ENCODE measurements at places on chromosomes 2 and 18.

GRCh38 chr2:226643030-226643945, 156.3 kb downstream of the IRS1 start:
- no peak for DNase-seq

- peak; percentile 58 for DNase-seq
Observed at GRCh38 chr18:23237524-23238151, 102.4 kb downstream of the CABLES1 start.

GRCh38 chr2:240618776-240619175, 6.5 kb upstream of the GPR35 start:
- DNase-seq: no peak

DNA sequence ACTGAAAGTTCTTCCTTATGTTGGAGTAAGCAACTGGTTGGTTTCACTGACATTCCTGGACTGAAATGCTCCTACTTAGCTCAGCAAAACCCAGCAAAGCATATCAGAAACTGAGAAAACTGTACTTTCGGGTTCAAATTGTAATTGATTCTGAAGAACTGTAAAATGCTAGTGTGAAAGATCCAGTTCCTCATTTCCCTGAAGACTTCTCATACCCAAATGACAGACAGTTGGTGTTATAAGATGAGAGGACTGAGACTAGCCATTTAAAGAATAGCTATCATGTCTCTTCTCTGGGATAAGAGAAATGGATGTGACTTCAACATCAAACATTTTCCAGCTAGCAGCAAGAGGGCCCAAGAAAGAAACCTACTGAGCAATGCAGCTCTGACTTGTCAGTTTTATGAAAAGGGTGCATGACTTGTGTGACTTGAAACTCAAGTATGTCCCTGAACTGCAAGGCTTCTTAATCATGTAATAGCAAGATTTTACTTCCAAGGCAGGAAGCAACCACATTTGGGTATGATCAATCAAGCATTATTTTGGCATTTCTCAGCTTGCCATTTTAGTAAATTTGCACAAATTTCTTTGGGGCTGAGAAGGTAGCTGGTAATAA, 420.3 kb upstream of the MMADHC start:
- DNase-seq: peak; percentile 20

GRCh38 chr2:65045651-65046050, 10.6 kb upstream of the CEP68 start:
- DNase-seq: no peak

DNA sequence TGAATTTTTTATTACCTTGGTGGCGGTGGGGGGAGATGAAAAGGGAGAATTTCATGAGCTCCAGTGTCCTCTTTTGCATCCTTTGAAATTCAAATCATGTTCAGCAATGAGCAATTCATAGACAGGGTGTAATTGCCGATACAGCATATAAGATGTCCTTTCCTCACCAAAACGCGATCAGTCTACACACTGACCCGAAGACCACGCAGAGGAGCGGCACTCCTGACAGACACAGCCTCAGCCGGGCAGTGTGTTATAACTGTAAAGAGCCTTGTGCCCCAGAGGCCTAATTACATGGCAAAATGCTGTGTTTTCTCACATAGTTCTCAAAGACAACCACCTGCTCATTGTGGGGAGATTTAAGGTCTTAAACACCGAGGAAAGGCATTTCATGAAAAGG, 38.4 kb upstream of the APCDD1 start:
- DNase-seq: no peak

DNA sequence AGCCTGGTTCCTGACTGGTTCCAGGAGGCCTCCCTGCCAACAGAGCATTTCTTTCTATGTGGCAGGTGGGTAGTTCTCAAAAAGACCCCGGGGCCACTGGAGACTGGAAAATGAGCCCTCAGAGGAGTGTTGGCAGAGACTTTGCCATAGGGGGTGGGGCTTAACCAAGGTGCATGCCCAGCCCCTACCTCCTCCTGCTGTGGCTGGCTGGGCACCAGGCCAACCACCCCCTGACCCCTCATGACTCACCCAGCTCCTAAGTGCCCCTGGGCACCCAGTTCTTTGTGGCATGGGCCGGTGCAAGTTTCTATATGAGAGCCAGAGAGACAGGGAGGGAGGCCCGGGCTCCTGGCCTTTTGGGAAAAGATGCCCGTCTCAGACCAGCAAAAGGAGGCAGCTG, 98.2 kb upstream of the SMAD2 start:
- no peak for DNase-seq

GRCh38 chr18:45203677-45204076, 411.6 kb upstream of the SLC14A2 start:
- DNase-seq: no peak

GRCh38 chr2:176592216-176592615, 323.0 kb downstream of the MTX2 start:
- no peak for DNase-seq

- DNase-seq: peak; percentile 39
Observed at GRCh38 chr2:65198737-65199136, 28.9 kb upstream of the ACTR2 start.

DNA sequence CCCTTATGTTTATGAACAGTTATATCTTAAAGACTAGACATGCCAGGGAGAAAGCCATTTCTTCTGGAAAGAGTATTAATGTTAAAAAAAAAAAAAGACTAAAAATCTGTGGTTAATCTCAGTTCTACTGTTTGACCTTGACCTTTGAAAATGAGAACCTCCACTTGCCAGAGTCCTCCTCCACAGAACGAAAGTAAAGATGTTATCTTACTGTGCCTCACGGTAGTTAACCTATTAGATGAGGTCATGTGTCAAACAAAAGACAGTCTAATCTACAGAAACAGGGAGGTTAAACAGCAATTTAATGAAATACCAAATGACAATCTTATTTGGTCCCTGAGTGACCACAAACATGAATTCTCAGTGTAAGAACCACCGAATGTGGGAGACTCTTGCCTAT, 51.2 kb downstream of the SLC14A2 start:
- no peak for DNase-seq

DNA sequence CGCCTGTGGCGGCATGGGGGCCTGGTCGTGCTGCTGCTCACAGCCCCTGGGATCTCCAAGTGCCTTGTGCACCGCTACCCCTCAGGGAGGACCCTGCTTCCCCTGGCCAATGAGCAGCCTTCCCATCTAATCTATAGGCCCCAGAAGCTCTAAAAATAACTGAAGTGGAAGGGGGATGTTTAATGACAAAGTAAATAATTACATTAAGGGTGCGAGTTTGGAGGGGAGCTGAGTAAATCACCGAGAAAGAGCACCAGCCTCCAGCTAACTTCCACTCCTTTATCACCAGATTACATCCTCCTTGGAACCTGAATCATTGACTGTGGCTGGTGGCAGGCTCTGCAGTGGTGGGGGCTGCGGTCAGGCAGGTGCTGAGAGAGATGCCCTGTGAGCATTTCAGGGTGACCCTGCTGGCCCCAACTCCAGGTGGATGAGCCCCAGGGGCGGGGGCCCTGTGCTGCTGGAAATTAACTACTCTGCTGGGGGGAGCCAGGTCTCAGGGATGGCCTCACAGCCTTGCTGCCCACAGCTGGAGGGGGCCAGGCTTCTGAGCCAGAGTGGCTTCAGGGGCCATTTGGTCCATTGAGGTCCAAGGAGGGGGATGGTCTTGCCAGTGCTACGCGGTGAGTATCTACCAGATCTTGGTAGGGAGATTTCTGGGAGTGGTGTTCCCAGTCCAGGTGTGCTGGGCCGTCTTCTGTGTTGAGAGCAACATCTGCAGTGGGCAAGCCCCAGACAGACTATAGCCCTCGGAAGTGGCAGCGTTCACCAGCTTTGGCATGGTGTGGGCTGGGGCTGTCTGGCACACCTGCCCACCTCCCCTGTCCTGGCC, 74.2 kb downstream of the GLI2 start:
- DNase-seq: no peak

- DNase-seq: no peak
Observed at GRCh38 chr18:36247036-36247435, 50.5 kb upstream of the FHOD3 start.

DNA sequence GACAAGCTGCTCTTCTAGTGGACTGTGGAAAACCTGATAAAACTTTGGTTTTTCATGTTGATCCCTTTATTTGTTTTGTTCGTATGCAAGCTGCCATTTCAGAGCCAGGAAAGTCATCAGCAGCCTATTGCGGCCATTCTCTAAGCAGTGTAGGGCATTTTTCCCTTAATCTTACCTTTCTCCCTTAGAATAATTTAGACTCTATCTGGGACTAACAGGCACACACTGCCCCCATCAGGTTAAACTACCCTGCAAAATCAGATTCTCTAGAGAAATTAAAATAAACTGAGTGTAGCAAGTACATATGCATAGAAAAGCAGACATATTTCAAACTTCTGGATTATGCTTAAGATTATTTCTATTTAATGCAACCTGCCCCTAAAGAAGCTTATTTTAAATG, 347.5 kb downstream of the METTL4 start:
- DNase-seq: peak; percentile 11

DNA sequence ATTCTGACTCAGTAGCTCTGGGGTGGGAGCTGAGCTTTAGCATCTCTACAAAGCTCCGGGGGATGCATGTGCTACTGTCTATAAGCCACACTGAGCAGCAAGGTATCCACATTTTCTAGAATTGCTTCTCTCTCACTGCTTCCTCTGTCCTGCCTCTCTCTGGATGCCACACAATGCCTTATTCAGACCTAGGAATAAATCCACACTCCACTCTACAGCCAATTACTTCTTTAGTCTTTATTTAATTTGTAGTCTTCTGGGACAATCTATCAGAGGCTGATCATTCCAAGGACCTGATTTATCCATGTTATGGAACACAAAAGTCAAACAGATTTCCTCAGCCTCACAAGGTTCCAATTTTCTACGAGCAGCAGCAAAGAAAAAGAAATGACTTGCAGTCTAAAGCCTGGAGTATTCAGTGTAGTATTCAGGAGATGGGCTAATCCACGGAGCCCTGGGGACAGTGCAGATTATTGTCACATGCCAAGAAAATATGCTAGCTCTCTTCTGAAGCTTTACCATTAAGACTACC, 4.4 kb downstream of the BCL2 start:
- DNase-seq: no peak

- no peak for DNase-seq
Observed at GRCh38 chr2:12277241-12278034, 439.3 kb upstream of the TRIB2 start.

DNA sequence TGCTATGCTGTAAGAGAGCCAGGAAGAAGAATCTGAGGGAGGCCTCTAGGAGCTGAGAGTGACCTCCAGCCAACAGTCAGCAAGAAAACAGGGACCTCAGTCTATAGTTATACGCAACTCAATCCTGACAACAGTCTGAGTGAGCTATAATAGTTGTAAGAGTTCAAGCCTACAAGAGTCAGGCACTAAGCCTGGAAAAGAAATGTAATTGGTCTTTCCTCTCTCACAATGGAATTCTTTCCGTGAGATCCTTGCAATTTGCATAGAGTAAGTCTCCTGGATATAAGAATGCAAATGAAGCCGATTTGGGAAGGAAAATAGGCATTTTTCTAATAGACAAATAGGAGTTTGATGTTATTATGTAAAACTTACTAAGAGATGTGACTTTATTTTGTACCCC, 1332.6 kb upstream of the CELF4 start:
- no peak for DNase-seq

GRCh38 chr2:207437136-207437523, 92.6 kb upstream of the CREB1 start:
- DNase-seq: no peak

DNA sequence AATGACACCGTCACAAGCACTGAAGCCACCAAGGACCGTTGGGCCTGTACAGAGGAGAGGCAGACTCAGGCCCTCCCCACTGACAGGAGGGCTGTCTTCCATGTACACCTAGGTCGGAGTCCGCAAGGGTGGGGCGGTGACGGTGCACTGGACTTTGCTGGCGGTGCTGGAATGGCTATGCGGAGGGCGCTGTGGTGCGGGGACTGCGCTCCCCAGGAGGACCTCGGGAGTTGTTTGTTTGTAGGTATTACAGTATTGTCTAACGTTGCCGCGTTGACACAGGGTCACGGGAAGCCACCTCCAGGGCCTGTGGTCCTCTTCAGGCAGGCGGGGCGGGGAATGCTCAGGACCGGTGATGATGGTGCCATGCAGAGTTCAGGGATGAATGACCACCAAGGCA, 126.2 kb downstream of the TPO start:
- no peak for DNase-seq

DNA sequence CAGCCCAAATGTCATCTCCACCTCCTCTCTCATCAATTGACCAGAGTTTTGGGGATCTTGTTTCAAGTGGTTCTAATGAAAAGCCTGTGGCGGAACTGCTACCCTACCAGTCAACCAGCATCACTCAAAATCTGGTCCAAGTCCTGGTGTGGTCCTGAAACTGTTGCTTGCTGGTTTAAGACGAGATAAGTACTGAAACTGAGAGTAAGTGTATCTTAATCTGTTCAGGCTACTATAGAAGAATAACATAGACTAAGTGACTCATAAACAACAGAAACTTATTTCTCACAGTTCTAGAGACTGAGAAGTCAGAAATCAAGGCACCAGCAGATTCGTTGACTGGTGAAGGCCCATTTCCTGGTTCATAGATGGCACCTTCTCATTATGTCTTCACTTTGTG, 879 bp upstream of the GALNT5 start:
- DNase-seq: no peak

DNA sequence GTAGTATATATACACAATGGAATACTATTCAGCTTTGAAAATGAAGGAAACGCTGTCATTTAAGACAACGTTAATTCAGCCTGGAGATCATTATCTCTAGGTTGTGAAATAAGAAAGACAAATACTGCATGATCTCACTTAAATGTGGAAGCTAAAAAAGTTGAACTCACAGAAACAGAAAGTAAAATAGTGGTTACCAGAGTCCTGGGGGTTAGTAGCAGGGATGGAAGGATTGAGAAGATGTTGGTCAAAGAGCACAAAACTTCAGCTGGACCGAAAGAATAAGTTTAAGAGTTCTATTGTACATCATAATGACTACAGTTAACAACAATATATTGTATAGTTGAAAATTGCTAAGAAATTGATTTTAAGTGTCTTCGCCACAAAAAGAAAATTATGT, 670.3 kb downstream of the NR4A2 start:
- DNase-seq: no peak
